Forelimb muscle (tissue), 1 donor: ENCODE measurements at places on chromosomes 11 and 22. TPM values are rescaled to one million over a fixed set of nuclear protein-coding genes. Genes with fewer than 3 reads are reported as not detected.

The VSIG10L2 gene
- 0.28 TPM for polyA plus RNA-seq

The HBB gene
- polyA plus RNA-seq = 273 TPM

The KRTAP5-2 gene
- 0.38 TPM for polyA plus RNA-seq

The SERHL2 gene
- 3.2 TPM for polyA plus RNA-seq

The MS4A1 gene
- polyA plus RNA-seq = 0.68 TPM

The SHISA8 gene
- polyA plus RNA-seq = 0.33 TPM

The KCNJ4 gene
- polyA plus RNA-seq = 0.24 TPM

The TCN2 gene
- 7.6 TPM for polyA plus RNA-seq

The MS4A4A gene
- polyA plus RNA-seq = 9.4 TPM

The USP28 gene
- polyA plus RNA-seq = 99.1 TPM

The CDKN1C gene
- 213 TPM for polyA plus RNA-seq

The FIBIN gene
- 37.7 TPM for polyA plus RNA-seq

The HSPB2 gene
- 93.3 TPM for polyA plus RNA-seq

The SERPIND1 gene
- not detected for polyA plus RNA-seq

The ZDHHC8 gene
- 41.3 TPM for polyA plus RNA-seq

The TTC38 gene
- 18.2 TPM for polyA plus RNA-seq

The TTC36 gene
- 2.4 TPM for polyA plus RNA-seq

The ROBO4 gene
- 23.0 TPM for polyA plus RNA-seq

The APOL5 gene
- 1.5 TPM for polyA plus RNA-seq

The HPX gene
- 2.5 TPM for polyA plus RNA-seq

The CREB3L1 gene
- 40.8 TPM for polyA plus RNA-seq

The NAALAD2 gene
- polyA plus RNA-seq = 5.2 TPM

The TRIM29 gene
- polyA plus RNA-seq = not detected

The UBQLNL gene
- polyA plus RNA-seq = 0.18 TPM

The CABP4 gene
- 1.1 TPM for polyA plus RNA-seq

The GRIK4 gene
- polyA plus RNA-seq = 0.23 TPM

The EIF3D gene
- polyA plus RNA-seq = 184 TPM

The ANGPTL5 gene
- 0.38 TPM for polyA plus RNA-seq

The TNNI2 gene
- 3,886 TPM for polyA plus RNA-seq

The SHANK2 gene
- 1.3 TPM for polyA plus RNA-seq

The BDNF gene
- polyA plus RNA-seq = 1.2 TPM

The STX3 gene
- 4.7 TPM for polyA plus RNA-seq

The KBTBD3 gene
- 3.5 TPM for polyA plus RNA-seq

The CDHR5 gene
- polyA plus RNA-seq = 1.9 TPM

The SRSF8 gene
- 39.8 TPM for polyA plus RNA-seq

The CDC42EP2 gene
- 32.5 TPM for polyA plus RNA-seq

The TEX54 gene
- polyA plus RNA-seq = not detected

The TUG1 gene
- 105 TPM for polyA plus RNA-seq

The RIMBP3B gene
- polyA plus RNA-seq = not detected

The DAGLA gene
- 4.6 TPM for polyA plus RNA-seq

The CBLIF gene
- not detected for polyA plus RNA-seq

The ASCL3 gene
- polyA plus RNA-seq = not detected

The ARHGEF17 gene
- 44.5 TPM for polyA plus RNA-seq

The OR52E8 gene
- polyA plus RNA-seq = not detected
